ENCODE measurements at places on chromosomes 16 and 17.

GRCh38 chr17:1648963-1649843 lies 463 bp downstream of the RILP start:
- peak; percentile 65 for DNase-seq

- DNase-seq: no peak
These were observed 57.5 kb downstream of the CYB5B start for GRCh38 chr16:69481901-69482341.

DNA sequence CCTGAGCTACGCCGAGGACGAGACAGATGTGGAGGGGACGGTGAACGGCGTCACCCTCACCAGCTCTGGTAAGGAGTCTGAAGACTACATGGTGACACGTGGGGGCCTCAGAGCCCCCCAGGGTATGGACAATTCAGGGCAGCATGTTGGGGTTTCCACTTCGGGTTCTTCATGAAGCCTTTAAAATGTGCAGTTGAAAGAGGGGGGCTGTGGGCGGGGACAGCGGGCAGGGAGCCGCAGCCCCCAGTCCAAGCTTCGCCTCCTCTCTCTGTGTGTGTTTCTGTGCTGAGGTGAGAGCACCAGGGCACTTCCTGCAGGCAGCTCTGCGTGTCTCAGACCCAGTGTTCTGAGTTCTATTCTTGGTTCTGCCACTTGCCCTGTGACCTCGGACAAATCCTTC lies 24.0 kb downstream of the NMRAL1 start:
- DNase-seq: no peak

DNA sequence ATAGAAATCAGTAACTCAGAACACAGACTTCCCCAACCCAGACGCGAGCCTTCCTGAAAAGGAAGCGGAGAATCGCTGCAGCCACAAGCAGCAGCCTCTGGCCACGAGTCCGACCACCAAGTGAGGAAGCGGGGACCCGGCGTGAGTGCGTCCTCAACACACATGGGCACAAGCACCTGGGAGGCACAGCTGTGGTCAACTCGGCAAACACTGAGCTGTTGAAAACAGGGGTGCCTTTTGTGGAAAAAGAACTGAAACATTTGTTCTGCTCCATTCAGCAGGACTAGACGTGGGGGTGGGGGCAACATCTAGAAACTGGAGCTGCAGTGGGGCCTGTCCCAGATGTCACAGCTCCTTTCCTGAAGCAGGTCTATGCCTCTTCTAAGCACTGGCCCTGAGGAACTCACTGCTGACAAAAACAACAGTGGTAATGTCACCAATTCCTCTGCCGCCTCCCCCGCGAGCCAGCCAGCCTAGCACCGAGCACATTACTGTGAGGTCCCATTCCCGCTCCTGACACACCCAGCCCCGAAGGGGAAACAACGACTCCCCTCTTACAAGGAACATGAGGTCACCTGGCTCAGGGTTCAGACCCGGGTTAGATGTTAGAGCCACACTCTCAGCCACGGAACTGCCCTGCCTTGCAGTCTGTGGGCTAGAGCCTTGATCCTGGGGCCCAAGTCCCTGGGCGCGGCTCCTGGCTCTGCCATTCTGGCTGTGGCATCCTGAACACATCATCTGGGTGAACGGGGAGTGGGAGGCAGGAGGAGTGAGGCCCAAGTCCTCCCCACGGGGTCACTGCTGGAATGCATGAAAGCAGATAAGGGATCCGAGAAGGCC lies 29.0 kb downstream of the KDM8 start:
- DNase-seq: no peak
